ENCODE measurements at places on chromosomes 7 and 10.

GRCh38 chr7:34191771-34192479 is 286.6 kb downstream of the BMPER start:
- DNase-seq = no peak

DNA sequence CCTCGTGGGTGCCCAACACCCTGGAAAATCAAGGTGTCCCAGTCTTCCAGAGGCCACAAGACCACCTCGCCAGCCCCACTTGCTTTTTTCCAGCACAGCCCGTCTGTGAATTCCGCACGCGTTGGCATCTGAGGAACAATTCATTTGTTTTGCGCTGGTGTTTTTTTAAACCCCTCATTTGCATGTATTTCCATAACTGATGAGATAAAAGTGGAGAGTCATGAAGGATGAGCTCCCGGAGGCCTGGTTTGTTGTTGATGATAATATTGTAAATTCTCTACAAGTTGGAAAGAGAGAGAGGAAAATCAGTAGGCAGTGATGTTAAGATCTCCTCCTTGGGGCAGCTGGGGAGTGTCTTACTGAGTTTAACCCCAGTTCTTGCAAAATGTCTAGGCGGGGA is 34.6 kb downstream of the SLC29A3 start:
- no peak for DNase-seq

- no peak for DNase-seq
Measured at GRCh38 chr10:33733058-33733457, 398.6 kb upstream of the NRP1 start.

GRCh38 chr10:25261110-25261509 is 86.3 kb downstream of the GPR158 start:
- no peak for DNase-seq

DNA sequence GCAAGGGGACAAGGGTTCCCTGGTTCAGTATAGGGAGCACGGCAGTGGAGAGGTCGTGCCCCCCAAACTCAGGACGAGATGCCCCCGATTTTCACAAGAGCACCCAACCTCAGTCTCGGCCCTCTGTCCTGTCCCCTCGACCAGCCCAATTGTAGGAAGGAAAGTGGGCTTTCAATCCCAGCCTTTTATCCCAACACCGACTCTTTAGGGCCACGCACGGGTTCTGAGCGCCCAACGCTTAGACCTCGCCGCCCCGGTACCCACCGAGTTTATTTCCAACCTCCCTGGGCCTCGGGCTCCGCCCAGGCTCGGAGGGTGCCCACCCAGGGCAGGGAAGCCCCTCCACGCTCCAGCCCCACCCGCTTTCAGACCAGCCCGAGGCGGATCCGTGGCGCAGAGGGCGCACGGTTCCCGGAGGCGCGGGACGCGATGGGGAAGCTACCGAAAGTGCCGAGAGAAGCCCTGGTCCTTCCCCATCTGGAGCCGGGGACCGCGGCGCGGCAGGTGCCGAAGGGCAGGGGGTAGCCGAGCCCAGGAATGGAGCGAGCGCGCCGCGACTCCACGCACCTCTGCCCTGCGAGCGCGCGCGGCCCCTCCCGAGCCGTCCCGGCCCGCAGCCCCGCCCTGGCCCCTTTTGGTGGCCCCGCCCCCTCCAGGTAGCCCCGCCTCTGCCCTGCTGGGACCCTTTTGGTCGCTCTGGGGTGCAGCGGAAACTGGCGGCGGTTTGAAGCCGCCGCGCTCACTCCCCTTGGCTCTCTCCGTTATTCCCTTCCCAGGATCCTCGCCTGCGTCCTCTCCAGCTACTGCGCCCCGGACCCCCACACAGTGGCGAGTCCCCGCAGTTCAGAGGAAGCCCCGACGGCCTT is 20.4 kb downstream of the GRID2IP start:
- DNase-seq = peak; percentile 45

DNA sequence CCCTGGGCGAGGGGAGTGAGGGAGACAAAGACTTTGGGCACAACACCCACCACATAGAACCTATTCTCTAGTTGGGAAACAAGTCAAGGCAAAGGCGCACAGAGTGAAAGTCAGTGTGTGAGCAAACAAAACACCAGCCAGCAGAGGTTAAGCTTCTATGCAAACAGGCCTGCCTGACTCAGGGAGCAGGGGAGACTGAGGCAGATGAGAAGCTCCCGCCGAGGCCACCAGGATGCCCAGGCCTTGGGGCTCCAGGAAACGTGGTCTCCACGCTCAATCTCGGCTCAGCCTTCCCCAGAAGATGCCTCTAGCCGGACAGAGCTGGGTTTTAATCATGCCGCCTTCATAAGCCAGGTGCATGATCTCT is 74.1 kb upstream of the KCNMA1 start:
- no peak for DNase-seq

- DNase-seq = no peak
Measured at GRCh38 chr7:110590415-110590814, 500.5 kb upstream of the LRRN3 start.

DNA sequence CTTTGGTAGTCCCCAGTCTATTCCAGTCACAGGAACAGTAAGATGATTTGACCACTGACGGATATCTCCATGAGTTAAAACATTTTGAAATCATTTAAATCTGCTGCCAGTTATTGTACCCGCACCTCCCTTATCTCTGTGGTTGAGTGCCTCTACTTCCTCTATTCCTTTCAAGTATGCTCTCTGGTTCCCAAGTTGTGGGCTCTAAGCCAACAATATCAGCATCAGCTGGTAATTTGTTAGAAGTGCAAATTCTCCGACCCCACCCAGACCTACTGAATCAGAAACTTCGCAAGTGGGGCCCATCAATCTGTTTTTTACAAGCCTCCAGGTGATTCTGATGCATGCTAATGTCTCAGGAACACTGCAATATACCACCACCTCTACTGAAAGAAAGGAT is 235.5 kb downstream of the CCSER2 start:
- no peak for DNase-seq

DNA sequence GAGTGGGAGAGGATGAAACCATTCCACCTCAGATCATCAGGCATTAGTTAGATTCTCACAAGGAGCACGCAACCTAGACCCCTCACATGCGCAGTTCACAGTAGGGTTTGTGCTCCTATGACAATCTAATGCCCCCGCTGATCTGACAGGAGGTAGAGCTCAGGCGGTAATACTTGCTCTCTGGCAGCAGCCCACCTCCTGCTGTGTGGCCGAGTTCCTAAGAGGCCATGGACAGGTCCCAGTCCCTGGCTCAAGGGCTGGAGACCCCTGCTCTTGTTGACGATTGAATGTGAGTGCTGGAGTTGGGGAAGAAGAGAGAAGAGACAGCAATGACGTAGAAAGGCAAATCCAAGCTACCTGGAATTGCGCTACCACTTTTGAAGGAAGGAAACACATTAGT is 267.2 kb downstream of the TFEC start:
- no peak for DNase-seq

DNA sequence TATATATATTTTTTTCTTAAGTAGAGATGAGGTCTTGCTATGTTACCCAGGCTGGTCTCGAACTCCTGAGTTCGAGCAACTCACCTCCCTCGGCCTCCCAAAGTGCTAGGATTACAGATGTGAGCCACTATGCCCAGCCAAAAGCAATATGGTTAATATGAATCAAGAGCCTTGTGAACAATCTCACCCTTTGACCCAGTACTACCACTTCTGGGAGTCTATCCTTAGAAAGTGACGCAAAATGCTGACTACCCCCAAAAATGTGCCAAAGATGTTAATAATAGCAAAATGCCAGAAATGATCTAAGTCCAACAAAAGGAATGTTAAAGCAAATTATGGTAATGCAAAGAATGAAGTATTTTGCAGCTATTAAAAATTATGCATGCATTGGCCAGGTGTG is 44.3 kb downstream of the HOXA1 start:
- no peak for DNase-seq

DNA sequence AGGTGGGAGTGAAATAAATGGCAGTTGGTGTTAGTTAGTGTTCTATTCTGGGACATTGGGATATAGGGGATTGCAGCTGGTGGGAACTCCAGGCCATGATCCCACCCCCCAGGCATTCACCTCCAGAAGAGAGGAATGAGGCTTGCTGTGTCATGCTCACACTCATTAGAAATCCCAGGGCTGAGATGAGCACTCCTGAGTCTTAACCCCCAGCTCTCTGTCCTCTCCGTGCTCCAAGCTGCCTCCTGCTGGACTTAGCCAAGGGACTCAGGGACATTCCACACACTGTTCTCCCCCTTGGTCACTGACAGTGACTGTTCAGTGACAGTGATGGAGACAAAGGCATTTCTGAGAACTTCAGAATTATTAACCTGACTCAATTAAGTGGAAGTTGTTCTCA is 21.5 kb downstream of the CYP26A1 start:
- no peak for DNase-seq

DNA sequence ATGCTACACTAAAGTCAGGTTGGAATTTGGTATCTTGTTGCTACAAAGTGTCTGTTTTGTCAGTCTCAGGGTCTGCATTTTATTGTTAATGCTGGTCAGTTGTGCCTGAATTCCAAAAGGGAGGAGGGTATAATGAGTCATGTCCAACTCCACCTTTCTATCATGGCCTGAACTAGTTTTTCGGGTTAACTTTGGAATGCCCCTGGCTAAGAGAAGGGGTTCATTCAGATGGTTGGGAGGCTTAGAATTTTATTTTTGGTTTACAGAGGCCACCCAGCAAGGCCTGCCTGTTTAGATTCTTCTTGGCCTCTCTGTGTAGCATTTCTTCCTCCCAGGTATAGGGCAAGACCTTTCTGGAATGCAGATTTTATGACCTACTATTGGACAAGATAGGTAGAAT is 93.2 kb downstream of the SKIDA1 start:
- DNase-seq = no peak

GRCh38 chr10:111545861-111546605 is 469.2 kb downstream of the ADRA2A start:
- DNase-seq = no peak
